Stimulated activated CD4-positive, alpha-beta T cell treated with anti-CD3 and anti-CD28 coated beads, Interleukin-2, amount 100 ng/mL, for 4 hours (primary cell): ENCODE measurements at places on chromosomes 12 and 14.

- no peak for DNase-seq
Measured at GRCh38 chr12:13204428-13204827, 7.9 kb downstream of the EMP1 start.

GRCh38 chr14:25231004-25231403 is 181.1 kb upstream of the STXBP6 start:
- DNase-seq: no peak

- DNase-seq: no peak
Measured at GRCh38 chr12:94167756-94168416, 19.5 kb downstream of the PLXNC1 start.

GRCh38 chr14:58215191-58215914 is 15.4 kb downstream of the ACTR10 start:
- DNase-seq: no peak

- no peak for DNase-seq
Measured at GRCh38 chr12:89857652-89858274, 149.1 kb upstream of the ATP2B1 start.

GRCh38 chr14:51613416-51613815 is 38.3 kb upstream of the FRMD6 start:
- no peak for DNase-seq

- no peak for DNase-seq
Measured at GRCh38 chr14:71985538-71986189, 53.4 kb downstream of the RGS6 start.
